ENCODE measurements at places on chromosomes 12 and 14.

DNA sequence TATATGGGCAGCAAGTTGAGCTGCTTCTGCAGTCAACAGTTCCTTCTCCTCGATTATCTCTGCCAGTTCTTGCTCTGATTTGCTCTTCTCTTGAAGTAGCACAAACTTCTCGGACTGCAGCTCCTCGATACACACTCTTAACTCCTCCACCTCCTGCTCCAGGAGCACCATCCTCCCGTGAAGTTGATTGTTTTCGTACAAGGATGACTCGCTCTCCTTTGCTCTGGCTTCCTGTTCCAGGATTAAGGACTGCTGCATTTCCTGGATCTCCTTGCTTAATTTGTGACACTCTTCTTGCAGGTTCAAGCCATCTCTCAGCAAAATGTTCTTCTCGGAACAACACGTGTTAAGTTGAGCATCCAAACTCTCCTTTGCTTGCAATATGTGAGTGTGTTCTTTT, 56.2 kb upstream of the VPS33A start:
- DNase-seq: no peak

- peak; percentile 5 for DNase-seq
Observed at GRCh38 chr14:92039063-92039718, 668 bp downstream of the TRIP11 start.

- no peak for DNase-seq
Observed at GRCh38 chr14:54901380-54902142, 1.1 kb downstream of the GCH1 start.

DNA sequence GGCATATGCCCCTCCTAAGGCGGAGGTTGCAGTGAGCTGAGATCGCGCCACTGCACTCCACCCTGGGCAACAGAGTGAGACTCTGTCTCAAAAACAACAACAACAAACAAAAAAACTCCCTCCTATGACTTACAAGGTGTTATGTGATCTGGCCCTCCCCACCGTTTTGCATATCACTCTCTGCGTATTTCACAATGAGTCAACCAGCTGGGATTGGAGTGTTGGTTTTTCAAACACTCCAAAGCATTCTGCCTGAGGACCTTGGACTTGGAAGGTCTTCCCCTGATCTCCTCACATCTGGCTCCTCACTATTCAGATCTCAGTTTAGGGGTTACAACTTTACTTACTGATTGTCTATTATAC, 14.0 kb downstream of the MANSC1 start:
- DNase-seq: no peak

DNA sequence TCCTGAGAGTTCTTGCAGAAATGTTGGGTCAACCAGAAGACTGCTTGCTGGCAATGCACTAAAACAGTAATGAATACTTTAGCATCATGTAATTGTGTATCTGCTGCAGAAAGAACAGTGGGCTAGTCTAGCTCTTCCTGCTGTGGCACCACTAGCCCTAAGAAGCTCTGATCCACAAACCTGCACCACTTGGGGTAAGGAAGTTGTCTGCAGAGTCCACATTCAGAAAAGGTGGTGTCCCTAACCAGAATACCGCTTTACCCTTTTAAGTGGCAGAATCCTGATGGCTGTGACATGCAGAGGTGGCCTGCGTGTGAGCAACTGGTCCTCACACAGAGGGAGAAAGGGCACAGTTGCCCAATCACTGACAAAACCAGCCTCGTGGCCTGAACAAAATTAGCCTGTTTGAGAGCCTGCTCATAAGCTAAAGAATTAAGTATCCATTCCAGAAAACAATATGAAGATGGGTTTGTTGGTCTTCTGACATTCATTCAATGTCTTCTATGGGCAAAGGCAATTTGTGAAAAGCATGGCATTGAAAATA, 165.8 kb downstream of the PPM1H start:
- no peak for DNase-seq

GRCh38 chr12:3077572-3078081, 448 bp downstream of the TSPAN9 start:
- no peak for DNase-seq

DNA sequence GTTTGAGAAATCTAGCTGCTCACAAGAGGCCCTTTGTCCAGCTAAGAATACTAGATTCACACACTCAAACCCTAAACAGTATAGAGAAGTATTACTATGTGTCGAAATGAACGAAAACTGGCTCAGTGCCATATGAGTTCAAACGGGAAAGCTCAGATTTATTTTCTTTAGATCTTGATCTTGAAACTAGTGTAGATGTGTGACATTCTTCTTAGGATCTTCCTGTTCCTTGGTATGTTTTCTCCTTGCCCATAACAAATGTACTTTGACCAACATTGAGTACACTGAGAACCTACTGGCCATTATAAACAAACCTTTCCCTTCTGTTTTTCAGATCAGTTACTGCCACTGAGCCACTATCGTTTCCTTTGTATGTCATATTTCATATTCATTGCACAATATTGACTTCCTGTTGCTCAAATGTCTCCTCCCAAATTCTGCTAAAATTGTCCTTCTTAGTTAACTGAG, 21.3 kb downstream of the MYBPC1 start:
- no peak for DNase-seq

DNA sequence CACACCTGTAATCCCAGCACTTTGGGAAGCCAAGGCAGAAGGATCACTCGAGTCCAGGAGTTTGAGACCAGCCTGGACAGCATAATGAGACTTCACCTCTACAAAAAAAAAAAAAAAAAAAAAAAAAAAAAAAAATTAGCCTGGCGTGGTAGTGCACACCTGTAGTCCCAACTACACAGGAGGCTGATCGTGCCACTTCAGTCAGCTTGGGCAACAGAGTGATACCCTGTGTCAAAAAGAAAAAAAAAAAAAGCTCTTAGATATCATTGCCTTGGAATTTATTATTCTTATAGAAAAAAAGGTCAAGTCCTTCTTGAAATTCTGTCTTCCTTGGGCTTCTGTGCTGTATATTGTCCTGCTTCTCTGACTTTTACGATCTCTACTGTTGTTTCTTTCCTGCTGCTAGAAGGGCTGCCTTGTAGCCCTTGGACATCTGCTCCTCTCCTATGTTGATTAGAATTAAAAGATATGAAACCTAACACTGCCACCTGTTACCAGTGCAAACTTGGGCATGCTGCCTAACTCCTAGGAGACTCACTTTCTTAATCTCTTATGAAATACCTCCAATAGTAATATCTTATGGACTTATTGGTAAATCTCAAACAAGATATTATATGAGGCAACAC, 5.7 kb downstream of the TMEM19 start:
- no peak for DNase-seq

GRCh38 chr14:91249841-91250616, 5.5 kb upstream of the GPR68 start:
- DNase-seq: peak; percentile 93

- DNase-seq: no peak
Observed at GRCh38 chr14:76591266-76591665, 170.0 kb upstream of the VASH1 start.

GRCh38 chr12:15979096-15980092, 68.3 kb downstream of the DERA start:
- no peak for DNase-seq

GRCh38 chr12:53213348-53213747, 6.3 kb upstream of the ITGB7 start:
- DNase-seq: peak; percentile 41

- DNase-seq: no peak
Observed at GRCh38 chr14:53452005-53452673, 299.0 kb upstream of the DDHD1 start.

DNA sequence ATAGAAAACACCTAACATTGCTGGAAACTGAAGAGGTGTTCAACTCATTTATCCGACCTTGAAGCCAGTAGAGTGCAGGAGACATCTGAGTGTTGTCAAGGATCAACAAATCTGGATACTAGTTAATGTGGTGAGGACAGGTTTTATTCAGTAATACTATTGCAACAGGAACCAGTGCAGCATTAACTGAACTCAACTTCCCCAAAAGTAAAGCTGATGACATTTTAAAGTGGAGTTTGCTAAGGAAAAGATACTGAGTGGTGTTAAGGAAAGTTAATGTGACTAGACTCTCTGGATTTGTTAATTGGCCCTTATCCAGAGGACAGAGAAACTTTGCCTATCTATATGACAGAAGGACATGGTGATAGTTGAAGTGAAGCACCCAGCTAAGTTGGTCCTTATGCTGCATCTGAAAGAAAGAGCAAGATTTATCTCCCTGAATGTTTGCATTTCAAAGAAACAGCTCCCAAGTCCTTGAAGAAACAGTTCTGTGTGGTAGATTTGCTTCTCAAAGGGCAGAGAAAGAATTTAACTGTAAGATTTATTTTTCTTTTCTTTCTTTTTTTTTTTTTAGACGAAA, 1.2 kb upstream of the CLEC7A start:
- no peak for DNase-seq

DNA sequence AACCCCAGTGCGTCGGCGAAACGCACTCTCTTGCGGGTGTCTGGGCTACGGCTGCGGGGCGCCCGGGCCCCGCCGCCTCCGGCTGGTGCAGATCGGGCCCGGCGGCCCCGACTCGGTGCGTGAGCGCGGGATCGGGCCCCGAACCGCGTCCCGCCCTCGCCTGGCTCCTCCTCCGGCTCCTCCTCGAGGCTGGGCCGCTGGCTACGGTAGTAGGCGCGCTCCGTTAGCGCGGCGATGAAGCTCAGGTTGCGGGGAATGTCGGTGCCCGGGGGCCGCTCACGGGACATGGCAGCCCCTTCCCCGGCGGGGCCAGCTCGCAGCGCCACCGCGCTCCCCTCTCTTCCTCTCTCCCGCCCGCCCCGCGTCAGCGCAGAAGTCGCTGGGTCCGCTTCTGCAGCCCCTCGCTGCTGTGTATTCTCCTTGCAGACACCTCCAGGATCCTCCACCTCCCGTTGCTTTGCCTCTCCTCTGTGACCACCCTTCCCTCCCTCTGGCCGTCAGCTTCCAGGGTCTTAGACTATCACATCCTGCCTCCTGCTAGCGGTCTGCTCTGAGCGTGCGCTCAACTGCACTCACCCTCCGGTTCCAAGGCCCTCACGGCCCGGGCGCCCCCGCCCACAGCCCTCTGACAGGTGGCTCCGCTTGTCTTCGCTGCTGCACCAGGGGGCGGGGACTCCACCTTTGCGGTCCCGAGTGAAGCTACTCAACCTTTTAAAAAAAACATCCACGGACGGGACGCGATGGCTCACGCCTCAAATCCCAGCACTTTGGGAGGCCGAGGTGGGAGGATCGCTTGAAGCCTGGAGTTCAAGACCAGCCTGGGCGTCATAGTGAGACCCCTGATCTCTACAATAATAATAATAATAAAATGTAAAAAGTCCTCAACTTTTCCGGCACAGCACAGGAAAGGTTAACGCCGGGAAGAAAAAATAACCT, at the start of gene PPP1R3E:
Gene PPP1R3E (minus strand): TSS at position 570 of the 936 bp plus-strand sequence. CDS start 283 bp downstream, at position 287.
- DNase-seq: peak; percentile 82

DNA sequence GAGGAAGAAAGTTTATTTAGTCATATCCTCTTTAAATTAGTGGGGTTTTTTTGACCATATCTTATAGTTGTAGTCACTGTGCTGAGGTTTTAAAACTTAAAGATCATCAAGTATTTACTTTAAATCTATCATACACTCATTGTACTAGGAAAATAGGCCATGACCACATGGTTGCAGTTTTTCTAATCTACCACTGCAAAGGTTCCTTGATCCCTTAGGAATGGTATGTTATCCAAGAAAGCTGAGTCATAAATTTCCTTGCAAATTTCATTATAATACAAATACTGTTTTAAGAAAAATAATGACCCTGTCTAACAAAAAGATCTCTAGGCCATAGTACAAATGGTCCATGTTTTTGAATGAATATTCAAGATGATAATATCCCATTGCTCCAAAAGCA, 74.7 kb downstream of the DBX2 start:
- no peak for DNase-seq

DNA sequence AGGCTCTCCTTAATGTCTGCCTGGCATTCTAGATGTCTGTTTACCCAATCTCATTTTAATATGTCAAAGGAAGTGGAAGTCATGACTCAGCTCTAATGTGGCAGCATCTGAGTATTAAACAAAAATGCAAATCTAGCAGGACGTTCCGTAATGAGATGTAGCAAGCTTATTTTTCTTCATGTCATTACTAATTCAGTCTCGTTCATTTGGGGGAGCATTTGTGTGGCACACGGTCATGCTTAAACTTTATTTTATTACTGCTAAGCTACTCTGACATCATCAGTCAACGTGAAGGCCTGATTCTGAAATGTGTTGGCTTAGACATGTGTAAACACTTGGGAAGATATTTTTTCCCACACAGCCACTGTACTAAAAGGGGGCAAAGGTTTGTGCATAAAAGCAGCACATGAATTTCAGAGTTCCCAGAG, 326.7 kb upstream of the TMPO start:
- DNase-seq: no peak

DNA sequence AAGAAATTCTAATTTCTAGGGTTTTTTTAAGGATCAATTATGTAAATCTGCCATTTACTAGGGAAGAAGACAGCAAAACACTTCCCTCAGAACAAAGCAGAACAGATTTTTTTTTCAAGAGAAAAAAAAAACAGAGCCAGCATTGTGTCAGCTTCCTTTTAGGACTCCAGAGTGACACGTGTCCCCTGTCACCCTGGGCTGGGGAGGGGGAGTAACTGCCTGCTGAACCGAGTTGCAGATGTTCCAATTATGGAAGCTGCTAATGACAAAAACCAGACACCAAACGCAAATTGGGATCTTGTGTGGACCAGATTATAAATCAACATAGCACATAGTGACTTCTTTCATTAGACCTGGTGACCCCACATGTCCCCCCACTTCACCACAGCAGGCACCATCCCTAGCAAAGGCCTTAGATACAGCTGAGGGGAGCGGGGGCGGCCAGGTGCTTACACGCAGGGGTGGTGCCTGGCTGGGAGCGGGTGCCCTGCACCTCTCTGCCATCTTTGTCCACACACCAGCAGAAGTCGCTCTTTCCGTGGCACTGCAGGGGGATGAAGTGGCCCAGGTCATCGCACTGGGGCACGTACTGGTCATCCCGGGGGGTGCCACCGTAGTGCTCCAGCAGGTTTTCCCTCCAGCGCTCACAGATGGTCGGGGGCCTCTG, 25.4 kb downstream of the RTRAF start:
- DNase-seq: no peak

- no peak for DNase-seq
Observed at GRCh38 chr12:31440586-31440985, 114.6 kb upstream of the SINHCAF start.

DNA sequence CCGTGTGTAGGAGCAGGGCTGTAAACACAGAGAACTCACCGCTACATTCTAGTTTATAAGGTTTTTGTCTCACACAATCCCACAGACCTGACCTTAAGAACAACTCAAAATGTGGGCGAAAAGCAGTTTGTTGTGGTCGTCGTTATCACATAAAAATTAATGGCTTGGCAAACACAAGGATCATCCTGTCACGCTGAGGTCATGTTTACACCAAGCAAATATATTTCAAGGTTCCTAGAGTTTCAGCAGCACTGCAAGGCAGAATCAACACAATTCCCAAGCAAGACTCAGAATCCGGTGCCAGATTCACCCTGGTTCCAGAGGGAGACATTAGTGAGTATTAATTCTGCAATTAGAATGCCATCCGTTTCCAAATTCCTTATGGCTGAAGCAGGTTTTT, 30.1 kb upstream of the MAP1LC3B2 start:
- DNase-seq: no peak

DNA sequence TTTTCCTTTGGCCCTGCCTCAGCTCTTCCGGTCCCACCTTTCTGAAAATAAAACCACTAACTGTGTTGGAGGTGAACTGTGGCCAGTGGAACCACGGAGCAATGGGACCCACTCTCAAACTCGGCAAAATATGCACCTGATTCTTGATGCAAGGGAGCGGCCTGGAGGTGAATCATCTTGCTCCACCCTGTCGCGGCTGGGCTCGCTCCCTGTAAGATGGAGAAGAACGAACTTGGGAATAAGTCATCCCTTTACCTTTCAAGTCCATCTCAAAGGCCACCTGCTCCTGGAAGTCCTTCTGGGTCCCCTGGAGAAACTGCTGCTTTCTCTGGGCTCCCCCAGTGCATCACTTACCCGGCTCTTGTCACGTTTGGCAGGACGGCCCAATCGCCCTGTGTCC, 309.9 kb downstream of the BCL11B start:
- no peak for DNase-seq

- no peak for DNase-seq
Observed at GRCh38 chr14:20295067-20295466, 10.7 kb downstream of the TTC5 start.
